ENCODE measurements at places on chromosomes 2 and 18. TPM values are rescaled to one million over a fixed set of nuclear protein-coding genes. Genes with fewer than 3 reads are reported as not detected.
A peak's percentile ranks its signal among the peaks of the same experiment; 100 is the strongest.

GRCh38 chr2:164032995-164033394 is 297.2 kb upstream of the FIGN start:
- DNase-seq, result no peak

DNA sequence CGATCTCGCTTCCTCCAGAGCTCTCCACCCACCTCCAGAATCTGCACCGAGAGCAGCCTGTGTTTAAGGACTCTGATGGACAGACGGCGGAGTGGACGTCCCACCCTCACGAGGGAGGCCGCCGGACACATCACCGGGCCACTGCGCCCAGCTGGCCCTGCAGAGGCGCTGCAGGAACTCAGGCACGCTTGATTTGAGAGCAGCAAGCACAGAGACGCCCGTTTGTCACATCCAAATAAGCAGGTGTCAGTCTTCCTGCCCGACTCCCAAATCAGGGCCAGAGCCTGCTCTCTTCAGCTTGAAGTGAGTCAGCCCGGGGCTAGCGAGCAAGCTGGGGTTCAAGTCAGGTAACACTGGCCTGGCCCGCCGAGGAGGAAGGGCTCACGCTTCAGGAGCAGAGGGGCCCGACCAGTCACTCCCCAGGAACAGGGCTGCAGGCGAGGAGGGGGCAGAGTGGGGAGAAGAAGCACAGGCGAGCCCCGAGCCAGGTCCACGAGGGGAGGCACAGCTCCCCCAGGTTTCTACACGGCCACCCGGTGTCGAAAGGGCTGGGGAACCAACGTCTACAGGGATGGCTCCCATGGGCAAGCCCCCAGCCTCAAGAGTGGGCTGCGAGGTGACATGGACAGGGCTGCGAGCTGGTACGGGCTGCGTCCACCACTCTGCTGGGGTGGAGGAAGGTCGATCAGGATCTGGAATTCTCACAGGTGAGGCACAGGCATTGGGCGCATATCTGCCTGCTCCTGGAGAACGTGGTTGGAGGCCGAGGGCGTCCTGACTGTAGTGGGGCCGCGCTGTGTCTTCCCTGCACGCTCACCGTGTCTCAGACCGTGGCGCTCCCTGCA is 52.5 kb upstream of the CTDP1 start:
- DNase-seq, result no peak

GRCh38 chr18:68498185-68498584 is 216.7 kb downstream of the TMX3 start:
- DNase-seq, result no peak

- no peak for DNase-seq
Observed at GRCh38 chr2:230773039-230773773, 60.6 kb downstream of the CAB39 start.

- DNase-seq, result no peak
Observed at GRCh38 chr2:102667072-102667471, 47.7 kb downstream of the SLC9A2 start.

GRCh38 chr2:119221609-119222008 is 2.0 kb upstream of the STEAP3 start:
- no peak for DNase-seq

DNA sequence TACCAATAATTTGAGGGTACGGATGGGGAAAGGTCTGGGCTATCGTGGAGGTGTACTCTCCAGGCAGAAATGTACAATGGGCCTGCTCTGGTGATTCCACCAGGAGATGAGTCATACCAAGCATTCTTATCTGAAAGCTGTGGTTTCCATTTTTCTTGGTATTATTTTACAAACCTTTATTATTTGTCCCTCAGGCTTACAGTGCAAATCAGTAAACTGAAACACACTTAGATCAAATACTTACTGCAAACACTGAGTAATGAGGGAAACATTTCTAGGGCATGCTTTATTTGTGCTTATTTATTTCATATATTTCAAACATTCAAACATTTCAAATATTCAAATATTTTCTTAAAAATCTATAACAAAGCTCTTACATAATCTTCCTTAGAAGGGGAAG is 319.8 kb downstream of the RND3 start:
- DNase-seq, result no peak

GRCh38 chr2:192283450-192283849 is 88.7 kb upstream of the TMEFF2 start:
- no peak for DNase-seq

GRCh38 chr18:24014986-24015638 is 558 bp downstream of the TTC39C start:
- DNase-seq, result peak; percentile 84

DNA sequence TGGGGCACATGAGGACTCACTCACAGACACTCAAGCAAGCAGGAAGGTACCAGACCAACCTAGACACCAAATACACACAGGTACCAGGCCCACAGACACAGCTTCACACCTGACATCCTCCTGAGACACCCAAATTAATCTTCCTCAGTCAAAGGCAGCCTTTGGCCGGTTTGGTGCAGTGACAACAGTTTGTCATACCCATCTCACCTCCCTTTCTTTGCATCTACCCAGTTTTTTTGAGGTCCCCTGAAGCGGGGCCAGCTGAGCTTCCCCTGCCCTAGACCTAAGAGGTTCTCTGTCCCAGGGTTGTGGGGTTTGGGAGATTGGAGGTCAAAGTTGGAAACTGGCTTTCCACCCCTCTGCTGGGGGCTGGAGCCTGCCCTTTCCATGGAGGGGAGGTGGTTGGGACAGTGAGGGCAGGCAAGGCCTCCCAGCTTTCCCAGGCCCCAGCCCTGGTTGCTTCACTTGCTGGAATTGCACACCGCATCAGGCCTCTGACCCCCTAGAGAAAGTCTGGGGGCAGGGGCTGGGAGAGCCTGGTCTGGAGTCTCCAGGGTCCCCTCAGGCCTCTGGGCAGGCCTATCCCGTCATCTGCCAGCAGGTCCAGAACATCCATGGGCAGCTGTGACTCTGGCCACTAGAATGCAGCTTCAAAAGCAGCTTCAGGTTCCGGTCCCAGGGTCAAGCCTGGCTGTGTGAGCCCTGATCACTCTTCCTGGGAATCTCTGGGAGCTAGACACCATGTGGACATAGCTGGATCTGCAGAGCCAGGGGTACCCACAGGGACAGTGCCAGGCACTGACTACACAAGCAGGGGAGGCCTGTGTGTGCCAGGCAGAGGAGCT is 12.5 kb upstream of the TEX261 start:
- DNase-seq, result no peak

DNA sequence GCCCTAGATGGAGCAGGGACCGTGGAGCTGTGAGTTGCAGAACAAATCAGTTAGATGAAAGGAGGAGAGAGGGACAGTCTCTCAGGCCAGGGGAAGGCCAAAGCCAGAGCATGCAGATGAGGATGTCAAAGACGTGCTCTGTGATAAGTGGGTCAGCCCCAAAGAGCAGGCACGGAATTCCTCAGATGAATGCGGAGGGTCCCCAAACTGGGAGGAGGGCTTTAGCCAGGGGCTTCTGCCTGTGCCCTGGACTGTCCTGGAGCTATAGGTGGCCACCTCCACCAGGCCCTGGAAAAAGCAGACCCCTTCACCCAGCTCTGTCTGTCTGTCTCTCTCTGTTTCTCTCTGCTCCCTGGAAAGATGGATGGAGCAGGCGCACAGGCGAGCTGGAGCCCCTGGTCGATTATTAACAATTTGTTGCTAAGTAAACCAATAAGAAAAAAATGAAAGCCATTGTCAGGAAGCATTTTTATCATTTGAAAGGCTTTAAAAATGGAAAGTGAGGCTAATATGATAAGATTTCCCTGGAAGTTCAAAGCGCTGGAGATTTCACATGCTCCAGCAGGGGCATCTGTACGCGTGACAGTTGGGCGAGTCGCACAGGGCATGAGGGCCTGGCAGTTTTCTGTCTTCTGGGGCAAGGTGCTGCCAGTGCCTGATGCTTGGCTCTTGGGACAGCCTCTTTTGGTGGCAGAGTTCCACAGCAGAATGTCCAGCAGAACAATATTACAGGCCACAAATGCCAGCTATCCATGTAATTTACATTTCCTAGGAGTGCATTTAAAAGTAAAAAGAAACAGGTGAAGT is 241.0 kb downstream of the GLI2 start:
- no peak for DNase-seq

- DNase-seq, result no peak
Observed at GRCh38 chr2:232981356-232981755, 31.7 kb downstream of the NGEF start.

DNA sequence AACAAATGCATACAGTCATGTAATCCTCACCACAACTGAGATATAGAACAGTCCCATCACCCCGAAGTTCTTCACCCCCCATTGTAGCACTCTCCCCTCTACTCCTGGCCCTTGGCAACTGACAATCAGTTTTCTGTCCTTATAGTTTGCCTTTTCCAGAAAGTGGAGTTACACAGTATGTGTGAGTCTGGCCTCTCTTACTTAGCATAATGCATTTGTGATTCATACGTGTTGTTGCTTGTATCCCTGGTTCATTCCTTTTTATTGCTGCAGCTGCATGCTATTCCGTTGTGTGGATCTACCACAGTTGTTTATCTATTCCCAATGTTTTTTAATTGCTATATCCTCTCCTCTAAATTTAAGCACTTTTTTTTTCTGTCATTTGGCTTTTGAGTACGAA is 17.6 kb downstream of the ACYP2 start:
- DNase-seq, result no peak

GRCh38 chr2:85390941-85391669 is 19.1 kb downstream of the CAPG start:
- DNase-seq, result no peak

DNA sequence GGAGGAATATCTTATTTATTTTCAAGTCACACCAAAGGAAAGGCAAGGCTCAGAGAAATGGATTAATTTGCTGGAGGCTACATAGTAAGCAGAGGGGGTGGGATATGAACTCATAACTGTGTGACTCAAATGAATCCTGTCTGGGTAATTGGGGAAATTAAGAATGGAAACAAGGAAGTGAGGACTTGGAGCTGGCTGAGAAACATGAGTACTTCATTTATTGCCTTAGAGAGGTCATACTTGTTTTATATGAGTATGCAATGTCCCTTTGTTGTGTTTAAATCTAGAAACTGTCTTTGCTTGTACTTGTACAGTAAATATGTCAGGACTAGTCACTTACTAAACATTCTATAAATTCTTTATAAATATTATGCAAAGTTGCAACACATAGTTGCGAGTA is 2166.7 kb upstream of the PIK3C3 start:
- no peak for DNase-seq

DNA sequence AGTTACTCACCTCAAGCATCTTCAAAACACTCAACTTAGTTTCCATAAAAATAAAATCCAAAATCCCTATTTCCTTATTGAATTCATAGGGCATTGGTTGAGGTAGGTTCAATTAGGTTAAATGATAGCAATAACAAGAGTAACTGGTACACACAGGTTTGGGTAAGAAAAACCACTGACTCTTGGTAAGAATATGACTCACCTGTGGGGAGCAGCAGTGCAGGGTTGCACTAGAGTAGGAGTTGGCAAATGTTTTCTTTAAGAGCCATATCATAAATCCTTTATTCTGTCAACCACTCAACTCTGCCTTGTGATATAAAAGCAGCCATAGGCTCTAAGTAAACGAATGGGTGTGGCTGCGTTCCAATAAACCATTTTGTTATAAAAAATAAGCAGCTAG is 71.4 kb upstream of the CDH20 start:
- no peak for DNase-seq

DNA sequence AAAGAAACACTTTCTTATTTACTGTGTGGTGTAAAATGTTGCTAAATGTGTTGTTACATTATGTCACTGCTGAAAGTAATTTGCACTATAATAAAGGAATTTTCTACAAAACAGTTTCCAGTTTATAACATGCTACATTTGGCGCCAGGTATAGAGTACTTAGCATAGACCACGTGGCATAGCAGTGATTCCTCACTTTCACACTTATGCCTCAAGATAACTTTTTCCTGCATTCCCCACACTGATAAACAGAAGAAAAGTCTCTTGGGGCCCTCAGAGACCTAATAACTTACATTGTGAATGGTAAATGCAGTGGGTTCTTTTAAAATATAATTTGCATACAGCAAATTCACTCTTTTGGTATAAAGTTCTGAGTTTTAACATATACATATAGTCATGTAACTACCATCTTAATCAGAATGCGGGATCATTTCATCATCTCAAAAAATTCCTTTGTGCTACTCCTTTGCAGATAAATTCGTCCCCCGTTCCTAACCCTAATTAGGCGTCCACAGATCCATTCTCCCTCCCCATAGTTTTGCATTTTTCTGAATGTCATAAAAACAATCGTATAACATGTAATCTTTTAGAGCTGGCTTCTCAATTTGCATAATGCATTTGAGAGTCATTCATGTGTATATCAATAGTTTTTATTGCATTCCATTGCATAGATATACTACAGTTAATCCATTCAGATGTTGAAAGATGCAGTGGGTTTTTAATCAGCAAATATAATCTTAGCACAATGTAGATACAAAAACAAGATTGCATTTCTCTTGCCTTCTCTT is 7.5 kb downstream of the LGALSL start:
- no peak for DNase-seq

DNA sequence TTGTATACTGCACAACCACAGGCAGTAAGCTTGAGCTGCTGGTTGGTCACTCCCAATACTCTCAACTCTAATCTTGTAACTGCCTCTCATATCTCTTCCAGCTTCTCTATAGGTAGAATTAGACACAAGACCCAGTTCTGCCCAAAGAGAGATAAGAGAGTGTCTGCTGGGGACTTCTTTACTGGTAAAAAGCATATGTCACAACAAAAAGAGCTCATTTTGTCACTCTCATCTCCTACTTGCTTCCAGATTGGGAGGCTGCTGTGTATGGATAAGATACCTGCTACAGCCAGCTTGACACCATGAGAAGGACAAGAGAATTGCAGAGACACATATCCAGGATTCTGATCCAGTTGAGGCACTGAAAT is 165.2 kb downstream of the PTH2R start:
- DNase-seq, result no peak

The NT5C1B gene
- not detected for total RNA-seq

The TEKT4 gene
- 0.16 TPM for total RNA-seq

The SLC23A3 gene
- total RNA-seq, result 0.87 TPM

The CD226 gene
- total RNA-seq, result 0.95 TPM

The IL1RL1 gene
- total RNA-seq, result 1.7 TPM

The IL36A gene
- not detected for total RNA-seq

The MAL gene
- total RNA-seq, result 8.7 TPM

The ALK gene
- total RNA-seq, result 0.08 TPM

The CDH19 gene
- total RNA-seq, result 25.1 TPM

The LINC00305 gene
- total RNA-seq, result not detected

The CD8B2 gene
- total RNA-seq, result not detected

The HYCC2 gene
- 14.5 TPM for total RNA-seq
